ELR (cell line): ENCODE measurements at places on chromosomes 5 and 9.
A peak's percentile ranks its signal among the peaks of the same experiment; 100 is the strongest.

- DNase-seq: no peak
Measured at GRCh38 chr5:59236986-59237385, 654.1 kb downstream of the RAB3C start.

GRCh38 chr5:96868603-96869371 lies 7.5 kb upstream of the ERAP2 start:
- peak; percentile 82 for DNase-seq

GRCh38 chr5:4735261-4735660 lies 404.9 kb upstream of the ADAMTS16 start:
- DNase-seq: no peak

DNA sequence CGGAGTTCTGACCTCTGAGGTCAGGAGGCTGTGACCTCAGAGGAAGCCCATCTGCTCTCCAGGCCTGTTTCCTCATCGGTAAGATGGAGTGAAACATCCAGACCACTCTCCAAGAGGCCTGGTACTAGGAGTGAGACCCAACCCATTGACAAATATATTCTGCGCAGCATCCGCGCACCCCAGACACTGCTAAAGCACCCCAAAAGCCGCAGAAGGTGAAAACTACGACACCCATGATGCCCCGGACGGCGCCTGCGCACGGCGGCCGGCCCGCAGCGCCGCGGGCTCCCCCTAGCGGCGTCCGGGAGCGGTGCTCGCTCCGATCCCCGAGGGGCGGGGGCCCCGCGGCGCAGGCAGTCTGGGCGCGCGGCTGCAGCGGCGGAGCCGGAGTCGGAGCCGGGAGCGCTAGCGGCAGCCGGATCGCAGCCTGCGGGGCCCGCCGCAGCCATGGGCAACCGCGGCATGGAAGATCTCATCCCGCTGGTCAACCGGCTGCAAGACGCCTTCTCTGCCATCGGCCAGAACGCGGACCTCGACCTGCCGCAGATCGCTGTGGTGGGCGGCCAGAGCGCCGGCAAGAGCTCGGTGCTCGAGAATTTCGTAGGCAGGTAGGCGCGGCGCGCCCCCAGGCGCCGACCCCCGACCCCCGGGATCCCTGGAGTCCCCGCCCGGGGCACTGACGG lies at the start of gene DNM1:
Gene DNM1, plus strand, starts transcription at position 356 of the 683 bp plus-strand sequence. Its CDS starts 92 bp downstream, at position 448.
- peak; percentile 76 for DNase-seq

- no peak for DNase-seq
Measured at GRCh38 chr9:126591922-126592321, 21.8 kb upstream of the LMX1B start.

GRCh38 chr5:30650311-30650710 lies 543.2 kb upstream of the CDH6 start:
- DNase-seq: no peak

GRCh38 chr9:111752455-111752854 lies 42.3 kb downstream of the SHOC1 start:
- DNase-seq: peak; percentile 79

- DNase-seq: peak; percentile 16
Measured at GRCh38 chr5:140833993-140834392, at the start of gene PCDHA7. Gene PCDHA7 (plus strand): TSS chr5:140834269. CDS start chr5:140834384, 115 bp downstream.

DNA sequence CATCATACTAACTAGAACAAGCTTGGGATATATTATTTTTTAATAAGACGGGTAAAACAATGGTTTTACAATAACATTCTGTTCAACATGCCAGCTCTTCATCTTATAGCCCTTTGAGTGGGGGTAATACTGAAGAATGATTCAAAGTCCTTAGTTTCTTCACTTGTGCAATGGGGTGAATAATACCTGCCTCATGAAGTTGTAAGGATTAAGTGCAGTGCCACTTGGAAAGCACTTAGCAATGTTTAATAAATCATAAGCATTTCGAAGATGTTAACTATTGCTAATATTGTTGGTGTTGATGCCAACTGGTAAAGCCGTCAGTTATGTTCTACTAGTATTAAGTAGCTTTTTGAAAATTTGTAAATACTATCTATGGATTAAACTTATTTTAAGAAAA lies 38.0 kb downstream of the TNPO1 start:
- peak; percentile 7 for DNase-seq

- DNase-seq: peak; percentile 6
Measured at GRCh38 chr5:75331095-75332090, 5.6 kb upstream of the HMGCR start.

DNA sequence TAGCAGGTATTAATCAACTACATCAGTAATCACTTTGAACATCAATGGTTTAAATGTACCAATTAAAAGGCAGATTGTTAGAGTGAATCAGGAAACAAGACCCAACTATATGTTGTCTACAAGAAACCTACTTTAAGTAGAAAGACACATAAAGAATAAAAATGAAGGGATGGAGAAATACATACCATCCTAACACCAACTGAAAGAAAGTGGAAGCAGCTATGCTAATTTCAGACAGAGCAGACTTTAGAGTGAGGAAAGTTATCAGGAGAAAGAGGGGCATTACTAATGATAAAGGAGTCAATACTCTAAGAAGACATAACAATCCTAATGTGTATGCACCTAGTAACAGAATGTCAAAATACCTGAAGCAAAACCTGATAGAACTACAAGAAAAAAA lies 125.8 kb downstream of the NR6A1 start:
- DNase-seq: no peak

DNA sequence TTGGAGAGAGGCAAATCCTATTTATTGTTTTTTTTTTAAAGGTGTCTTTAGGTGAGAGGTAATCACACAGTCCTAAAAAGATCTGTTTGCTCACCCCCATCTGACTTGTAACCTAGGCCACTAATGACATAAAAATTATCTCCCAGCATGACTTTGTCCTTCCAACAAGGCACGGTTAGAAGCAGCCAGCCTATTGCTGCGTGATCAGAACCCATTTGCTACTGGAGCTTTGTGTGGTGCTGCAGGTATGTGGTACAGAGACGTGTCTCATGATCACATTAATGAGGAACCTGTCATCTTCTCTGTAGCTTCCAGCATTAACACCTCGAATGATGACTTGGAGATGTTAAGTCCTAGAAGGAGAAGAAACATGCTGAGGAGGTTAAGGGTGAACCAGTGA lies 555.8 kb upstream of the TLE4 start:
- DNase-seq: no peak

DNA sequence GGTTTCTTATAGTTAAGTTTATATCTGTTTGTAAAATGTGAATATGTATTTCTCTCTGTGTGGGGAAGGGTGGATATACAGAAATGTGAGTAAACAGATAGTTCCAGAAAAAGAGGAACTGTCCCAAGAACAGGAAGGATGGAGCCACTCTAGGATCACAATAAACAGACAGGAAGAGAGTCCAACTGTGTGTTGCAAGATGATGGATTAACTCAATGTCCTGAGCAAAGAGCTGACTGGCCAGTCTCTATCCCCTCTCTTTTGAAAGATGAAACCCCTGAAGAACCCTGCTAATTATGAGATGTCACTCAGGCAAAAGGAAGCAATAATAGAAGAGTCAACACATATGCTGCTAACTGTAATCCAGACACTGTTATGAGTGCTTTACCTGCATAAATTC lies 202.7 kb downstream of the SEMA6A start:
- no peak for DNase-seq

GRCh38 chr5:150284311-150284710 lies 5.3 kb downstream of the CAMK2A start:
- no peak for DNase-seq

DNA sequence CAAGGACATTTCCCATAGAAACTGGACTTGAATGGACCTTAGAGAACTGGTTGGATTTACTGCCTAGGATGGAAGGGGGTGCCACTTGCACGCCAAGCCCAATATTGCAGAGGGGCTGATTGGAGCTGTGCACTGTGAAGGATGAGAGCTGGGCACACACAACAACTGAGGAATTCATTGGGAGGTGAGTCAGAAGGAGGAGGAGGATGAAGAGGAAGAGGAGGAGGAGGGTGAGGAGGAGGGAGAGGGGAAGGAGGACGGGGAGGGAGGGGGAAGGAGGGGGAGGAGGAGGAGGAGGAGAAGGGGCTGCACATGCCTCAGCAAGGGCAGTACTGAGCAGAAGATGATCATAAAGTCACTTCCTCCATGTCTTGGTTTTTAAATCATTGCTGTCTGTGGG lies 5.7 kb upstream of the ICE1 start:
- peak; percentile 24 for DNase-seq

GRCh38 chr5:16585041-16585667 lies 31.6 kb downstream of the RETREG1 start:
- peak; percentile 17 for DNase-seq

DNA sequence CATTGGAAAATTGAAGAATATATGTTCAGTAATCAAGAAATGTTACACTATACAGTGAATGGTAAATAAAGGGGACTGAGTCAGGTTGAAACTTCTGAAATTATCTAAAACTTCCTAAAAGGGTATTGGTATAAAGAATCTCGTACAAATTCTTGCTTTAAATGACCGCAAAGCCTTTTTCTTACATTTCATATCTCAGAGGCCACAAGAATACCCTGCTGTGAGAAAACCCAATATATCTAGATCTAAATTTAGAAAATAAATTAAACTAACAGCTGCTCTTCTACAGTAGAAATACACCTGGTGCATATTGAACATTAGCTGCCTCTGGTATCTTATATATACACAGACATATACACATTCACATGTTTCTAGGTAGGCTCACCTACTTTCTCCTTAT lies 221.7 kb downstream of the PCSK5 start:
- no peak for DNase-seq

DNA sequence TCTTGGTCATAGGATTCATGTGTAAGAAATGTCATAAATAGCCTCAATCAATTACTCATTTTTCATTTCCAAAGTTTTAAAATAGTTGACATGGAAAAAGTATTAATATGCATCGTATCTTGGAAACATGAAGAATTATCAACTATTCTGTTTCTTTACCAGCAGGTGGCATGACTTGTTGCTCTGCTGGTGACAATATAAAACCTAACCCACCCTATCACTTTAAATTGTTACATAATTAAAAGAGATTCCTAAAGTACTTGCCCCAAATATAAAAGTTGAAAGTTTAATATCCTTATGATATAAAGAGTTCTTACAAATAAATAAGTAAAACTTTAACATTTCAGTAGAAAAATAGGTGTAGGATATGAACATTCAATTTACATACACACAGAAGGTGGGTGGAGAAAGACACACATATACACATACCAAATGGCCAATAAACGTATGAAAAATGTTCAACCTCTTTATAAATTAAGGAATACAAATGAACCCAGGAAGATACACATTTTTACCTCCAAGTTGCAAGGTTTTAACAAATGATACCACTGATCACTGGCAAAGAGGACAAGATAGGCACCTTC lies 30.6 kb downstream of the MAP1B start:
- peak; percentile 61 for DNase-seq

- DNase-seq: no peak
Measured at GRCh38 chr9:87668222-87668621, 57.7 kb upstream of the CTSL start.

- DNase-seq: no peak
Measured at GRCh38 chr5:159963935-159964334, 45.0 kb upstream of the TTC1 start.

DNA sequence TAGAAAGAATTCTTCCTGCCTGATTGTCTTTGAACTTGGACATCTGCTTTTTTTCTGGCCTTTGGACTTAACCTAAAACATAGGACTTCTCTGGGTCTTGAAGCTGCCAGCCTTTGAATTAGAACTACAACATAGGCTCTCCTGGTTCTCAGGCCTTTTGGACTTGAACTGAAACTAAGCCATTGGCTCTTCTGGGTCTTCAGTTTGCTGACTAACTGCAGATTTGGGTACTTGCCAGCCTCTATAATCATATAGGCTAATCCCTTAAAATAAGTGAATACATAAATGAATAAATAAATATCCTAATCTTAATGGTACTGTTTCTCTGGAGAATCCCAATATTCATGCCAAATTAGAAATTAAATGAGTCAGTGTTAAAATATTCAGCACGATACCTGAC lies 473.4 kb upstream of the PAPPA start:
- DNase-seq: peak; percentile 34

- DNase-seq: no peak
Measured at GRCh38 chr5:88860501-88860900, 22.5 kb downstream of the MEF2C start.

DNA sequence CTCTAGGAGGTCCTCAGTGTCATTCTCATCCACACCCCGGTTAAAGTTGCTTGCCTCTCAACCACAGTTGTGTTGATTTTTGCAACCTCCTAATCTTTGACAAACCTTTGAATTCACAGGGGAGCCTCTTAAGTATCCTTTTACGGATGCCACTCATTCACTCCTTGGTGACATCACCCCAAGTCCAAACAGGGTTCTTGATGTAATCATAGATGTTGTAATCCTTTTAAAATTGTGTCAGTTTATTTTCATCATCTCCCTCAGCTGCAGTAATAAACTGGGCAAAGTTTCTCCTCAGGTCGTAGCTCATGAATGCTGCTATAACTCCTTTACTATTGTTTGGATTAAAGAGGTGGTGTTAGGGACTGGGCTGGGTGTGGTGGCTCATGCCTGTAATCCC lies 637.2 kb upstream of the NUDT12 start:
- no peak for DNase-seq

DNA sequence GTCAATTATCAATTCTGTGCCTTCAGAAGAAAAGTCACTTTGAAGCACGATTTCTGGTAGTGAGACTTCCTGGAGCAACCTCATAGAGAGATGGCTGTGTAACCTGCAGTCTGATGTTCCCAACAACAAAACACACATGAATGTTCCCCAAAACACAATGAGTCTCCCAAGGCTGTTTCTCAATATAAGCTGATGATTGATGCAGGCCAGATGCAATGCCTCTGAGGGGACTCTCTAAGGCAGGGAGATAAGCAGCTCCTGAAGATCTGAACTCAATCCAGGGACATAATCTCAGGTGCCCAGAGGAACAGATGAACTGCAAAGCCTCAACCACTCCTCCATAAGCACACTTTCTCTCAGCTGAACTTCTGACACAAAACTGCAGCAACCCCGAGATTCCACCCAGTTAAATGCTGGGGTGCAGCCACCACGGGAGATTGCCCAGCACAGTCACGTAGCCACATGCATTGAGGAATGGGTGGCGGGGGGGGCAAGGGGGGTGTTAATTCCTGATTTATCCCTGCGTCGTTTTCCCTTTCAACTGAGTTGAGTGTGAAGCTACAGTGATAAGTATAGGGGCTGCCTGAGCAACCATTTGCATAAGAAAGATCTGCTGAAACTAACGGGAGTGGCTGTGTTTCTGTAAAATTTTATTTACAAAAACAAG lies 122.7 kb upstream of the RASEF start:
- DNase-seq: no peak

DNA sequence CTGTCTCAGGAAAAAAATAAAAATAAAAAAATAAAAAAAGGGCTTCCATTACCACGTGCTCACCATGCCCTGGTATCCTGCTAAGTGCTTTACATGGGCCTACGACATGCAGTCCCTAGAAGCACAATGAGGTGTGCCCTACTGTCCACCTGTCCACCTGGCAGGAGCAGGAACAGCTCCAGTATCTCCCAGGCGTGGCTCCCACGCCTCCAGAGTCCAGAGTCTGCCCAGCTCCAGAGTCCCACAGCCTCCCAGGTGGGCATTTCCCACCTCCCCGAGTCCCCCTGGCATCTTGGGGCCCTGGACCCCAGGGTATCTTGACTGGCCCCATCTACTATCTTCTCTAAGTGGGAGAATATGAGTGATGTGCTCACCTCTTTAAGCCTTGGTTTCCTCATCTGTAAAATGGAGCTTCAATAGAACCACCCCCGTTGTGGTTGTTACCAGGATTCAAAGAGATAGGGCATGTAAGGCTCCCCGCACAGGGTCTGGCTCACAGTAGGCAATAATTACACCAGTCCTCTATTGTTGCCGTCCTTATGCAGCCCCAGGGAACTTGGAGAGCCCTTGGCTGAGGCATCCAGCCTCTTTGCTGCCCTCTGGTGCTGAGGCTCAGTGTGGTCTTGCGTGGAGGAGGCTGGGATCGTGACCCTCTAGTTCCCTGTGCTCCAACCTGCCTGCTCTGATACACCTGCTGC lies 8.9 kb downstream of the CXCL14 start:
- DNase-seq: peak; percentile 57
